MG63 (cell line): ENCODE measurements at places on chromosomes 1 and 21. TPM values are rescaled to one million over a fixed set of nuclear protein-coding genes. Genes with fewer than 3 reads are reported as not detected.

The BMP8A gene
- total RNA-seq: not detected in 2 replicates

The GJA8 gene
- not detected in 2 replicates for total RNA-seq

The GALNT2 gene
- total RNA-seq: 107 and 149 TPM in 2 replicates

The KCNE2 gene
- total RNA-seq: not detected in 2 replicates

The GBP5 gene
- total RNA-seq: 0.26 and 4.6 TPM in 2 replicates

The UBXN10 gene
- total RNA-seq: not detected in 2 replicates

The PAPPA2 gene
- total RNA-seq: 0.53 and 0.62 TPM in 2 replicates

The URB1 gene
- total RNA-seq: 14.1 and 15.9 TPM in 2 replicates

The FAM3B gene
- total RNA-seq: not detected in 2 replicates

The MSH4 gene
- total RNA-seq: not detected in 2 replicates

The CHI3L1 gene
- 3.5 and 4.8 TPM in 2 replicates for total RNA-seq

The DTL gene
- total RNA-seq: 35.1 and 36.7 TPM in 2 replicates

The DPT gene
- total RNA-seq: not detected in 2 replicates

The COL16A1 gene
- total RNA-seq: 156 and 192 TPM in 2 replicates

The CLDN14 gene
- total RNA-seq: not detected in 2 replicates

The RPS6KA1 gene
- total RNA-seq: 10.1 and 10.2 TPM in 2 replicates

The TEDDM1 gene
- not detected in 2 replicates for total RNA-seq

The MROH7 gene
- not detected in 2 replicates for total RNA-seq

The SUSD4 gene
- 3.7 and 5.1 TPM in 2 replicates for total RNA-seq

The CD1B gene
- not detected in 2 replicates for total RNA-seq

The KIAA1614 gene
- total RNA-seq: 3.9 and 13.8 TPM in 2 replicates

The DNASE2B gene
- not detected in 2 replicates for total RNA-seq

The SERPINC1 gene
- not detected in 2 replicates for total RNA-seq

The RAD54L gene
- 3.3 and 15.3 TPM in 2 replicates for total RNA-seq

The SSBP3 gene
- total RNA-seq: 15.9 and 40.6 TPM in 2 replicates

The TMOD4 gene
- not detected in 2 replicates for total RNA-seq

The FMO2 gene
- total RNA-seq: not detected in 2 replicates

The CRYAA gene
- total RNA-seq: not detected in 2 replicates

The C1QTNF12 gene
- 0.26 TPM in 1 of 2 replicates, not detected in the other for total RNA-seq

The RIMS3 gene
- 0.82 TPM in 1 of 2 replicates, not detected in the other for total RNA-seq

The SH2D1B gene
- total RNA-seq: not detected in 2 replicates
